ENCODE measurements at places on chromosomes 3 and 15.

DNA sequence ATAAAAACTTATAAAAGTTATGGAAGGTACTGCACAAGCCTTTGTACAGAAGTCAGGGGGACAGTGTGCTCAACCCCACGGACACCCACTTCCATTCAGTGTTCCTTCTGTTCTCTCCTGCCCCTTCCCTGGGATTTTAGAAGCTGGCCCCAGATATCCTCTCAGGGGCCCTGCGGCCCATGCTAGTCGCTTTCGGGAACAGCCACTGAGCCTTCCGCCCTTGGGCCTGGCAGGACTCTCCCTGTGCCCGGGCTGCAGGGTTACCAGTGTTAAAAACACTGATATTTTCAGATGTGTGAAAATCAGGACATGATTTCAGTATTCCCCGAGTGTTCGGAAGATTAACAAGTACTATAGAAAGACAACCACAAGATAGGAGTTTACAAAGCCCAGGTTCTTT is 22.4 kb downstream of the FAN1 start:
- no peak for DNase-seq

- DNase-seq, result no peak
These were observed 73.3 kb downstream of the CHCHD6 start for GRCh38 chr3:126777366-126777765.

DNA sequence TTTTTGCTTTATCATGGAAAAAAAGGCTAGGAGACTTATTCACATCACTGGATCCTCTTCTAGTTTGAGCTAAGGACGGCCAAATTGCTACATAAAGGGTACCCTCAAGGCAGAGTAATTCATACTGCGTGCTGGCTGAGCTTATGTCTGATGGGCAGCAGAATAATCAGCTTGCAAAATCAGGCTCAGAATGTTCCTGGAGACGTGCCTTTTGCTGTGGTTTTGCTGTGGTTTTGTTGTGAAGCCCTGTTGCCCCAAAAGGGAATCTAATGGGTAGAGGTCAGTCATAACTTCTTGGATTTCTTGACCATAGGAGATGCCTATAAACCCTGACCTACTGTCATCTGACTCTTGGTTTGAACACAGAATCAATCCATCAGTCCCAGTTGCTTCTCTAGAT is 189.9 kb downstream of the SOX2 start:
- no peak for DNase-seq

DNA sequence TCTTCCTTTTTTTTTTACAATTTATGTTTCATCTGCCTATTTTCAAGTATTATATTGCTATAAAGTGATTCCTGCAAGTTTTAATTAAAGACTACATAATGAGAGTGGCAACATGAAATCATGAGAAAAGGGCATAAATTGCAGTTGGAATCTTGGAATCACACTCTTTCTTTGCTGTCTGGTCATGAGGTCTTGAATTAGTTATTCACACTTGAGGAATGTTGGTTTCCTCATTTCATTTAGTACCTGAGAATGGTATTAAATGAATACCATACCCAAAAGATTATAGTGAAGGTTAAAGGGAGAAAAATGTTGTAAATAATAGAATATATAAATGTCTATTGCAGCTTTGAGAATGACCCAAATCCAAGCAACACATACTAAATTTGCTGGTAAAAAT is 25.8 kb upstream of the CNTN3 start:
- no peak for DNase-seq

DNA sequence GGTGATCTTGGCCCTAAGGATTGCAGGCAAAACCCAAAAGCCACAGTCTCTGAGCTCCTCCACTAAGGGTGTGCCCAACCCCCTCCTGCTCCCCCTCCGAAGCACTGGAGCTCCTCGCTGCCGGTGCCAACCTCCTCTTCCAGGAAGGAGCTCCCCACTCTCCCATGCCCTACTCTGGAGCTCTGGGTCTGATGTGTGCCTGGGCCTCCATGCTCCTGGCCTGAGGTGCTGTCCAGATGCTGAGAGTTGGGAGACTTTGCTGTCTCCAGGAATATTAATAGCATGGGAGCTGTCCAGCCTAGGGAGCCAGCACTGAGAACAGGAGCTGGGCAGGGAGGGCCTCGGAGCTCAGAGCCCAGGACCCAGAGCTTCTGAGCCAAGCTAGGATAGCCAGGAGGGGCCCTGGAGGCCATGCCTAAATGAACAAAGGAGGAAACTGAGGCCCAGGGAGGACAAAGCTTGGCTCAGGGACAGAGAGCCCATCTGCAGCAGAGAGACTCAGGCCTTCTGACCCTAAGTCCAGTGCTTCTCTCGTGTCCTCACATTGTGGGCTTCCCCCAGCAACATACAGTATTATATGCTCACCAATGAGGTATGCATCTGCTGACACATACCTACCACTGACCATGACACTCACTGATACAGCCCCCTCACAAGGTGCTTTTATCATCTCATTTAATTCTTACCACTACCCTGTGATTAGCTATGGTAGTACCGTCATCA is 36.9 kb upstream of the HERC1 start:
- no peak for DNase-seq

- no peak for DNase-seq
These were observed 21.4 kb upstream of the GPR171 start for GRCh38 chr3:151224268-151224866.

- DNase-seq, result peak; percentile 22
These were observed 745.2 kb downstream of the SI start for GRCh38 chr3:164332831-164333802.

GRCh38 chr3:183698318-183698751 is 738 bp downstream of the YEATS2 start:
- DNase-seq, result no peak

DNA sequence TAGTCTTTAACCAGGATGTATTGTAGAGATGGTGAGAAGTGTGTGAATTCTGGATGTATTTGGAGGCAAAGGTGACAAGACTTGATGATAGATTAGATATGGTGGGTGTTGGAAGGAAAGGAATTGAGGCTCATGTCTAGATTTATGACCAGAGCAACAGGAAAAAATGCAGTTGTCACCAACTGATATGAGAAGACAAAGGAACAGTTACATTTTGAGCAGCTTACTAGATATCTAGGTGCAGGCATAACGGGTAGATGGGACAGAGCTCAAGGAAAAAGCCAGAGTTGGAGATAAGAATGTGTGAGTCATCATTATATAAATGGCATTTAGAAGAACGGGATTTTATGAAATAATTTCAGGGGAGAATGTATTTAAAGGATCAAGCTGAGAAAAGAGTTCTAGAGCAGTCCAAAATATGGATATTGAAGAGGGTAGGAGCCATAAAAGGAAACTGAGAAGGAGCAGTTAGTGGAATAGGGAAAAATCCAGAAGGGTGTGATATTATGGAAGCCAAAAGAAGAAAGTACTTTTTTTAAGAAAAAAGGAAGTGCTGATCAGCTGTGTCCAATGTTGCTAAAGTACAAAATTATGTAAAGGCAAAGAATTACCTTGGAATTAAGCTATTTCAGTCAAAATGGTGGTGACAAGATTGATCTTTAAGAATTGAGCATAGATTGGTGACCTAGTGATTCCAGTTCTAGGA is 262.5 kb downstream of the CGGBP1 start:
- DNase-seq, result no peak

GRCh38 chr3:16055606-16056211 is 118.8 kb upstream of the GALNT15 start:
- DNase-seq, result no peak

- no peak for DNase-seq
These were observed 442.9 kb downstream of the MCTP2 start for GRCh38 chr15:94674296-94674695.

DNA sequence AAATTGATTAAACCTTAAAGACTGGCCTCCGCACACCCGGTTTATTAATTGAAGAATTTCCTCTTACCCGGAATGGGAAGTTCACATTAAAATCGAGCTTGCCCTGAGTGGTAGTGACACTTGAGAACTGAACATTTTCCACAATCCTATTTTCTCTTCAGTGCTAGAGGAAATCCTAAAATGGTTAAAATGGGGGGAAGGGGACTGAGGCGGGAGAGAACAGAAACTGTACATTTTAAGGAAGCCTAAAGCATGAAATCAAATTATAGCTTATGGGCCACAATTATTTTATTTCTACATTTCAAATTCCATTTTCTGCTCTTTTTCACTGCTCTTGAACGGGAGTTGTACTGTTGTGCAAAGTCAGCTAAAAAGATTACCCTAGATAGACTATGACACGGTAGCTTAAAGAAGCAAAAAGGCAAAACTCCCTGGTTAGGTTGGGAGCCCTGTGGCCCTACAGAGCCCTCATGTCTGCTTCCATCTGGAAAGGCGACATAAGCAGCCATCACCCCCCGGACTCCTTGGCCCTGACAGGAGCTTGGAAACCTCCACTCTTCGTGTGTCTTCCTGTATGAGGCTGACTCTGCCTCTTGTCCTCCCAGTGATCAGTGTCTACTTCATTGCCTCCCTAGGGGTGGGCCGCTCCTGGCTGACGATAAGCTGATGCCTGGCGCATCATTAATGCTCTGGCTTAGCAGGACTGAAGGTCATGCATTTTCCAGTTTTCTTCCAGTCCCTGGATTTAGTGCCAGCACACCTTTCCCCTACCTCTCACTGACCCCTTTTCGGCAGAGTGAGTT is 79.3 kb downstream of the EEFSEC start:
- DNase-seq, result no peak

DNA sequence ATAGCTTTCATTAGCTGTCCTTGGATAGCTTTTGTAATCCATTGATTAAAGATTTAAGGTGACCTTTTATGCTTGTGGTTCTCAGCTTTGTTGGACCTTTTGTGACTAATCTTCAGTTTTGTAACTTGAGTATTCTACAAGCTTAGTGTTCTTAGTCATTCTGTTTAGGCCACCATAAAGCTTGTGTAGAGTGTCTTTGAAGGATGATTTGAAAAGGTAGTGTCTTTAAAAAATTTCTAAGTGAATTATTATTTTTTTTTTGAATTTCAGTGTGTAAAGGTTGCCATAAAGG is 7.5 kb downstream of the MORF4L1 start:
- no peak for DNase-seq

DNA sequence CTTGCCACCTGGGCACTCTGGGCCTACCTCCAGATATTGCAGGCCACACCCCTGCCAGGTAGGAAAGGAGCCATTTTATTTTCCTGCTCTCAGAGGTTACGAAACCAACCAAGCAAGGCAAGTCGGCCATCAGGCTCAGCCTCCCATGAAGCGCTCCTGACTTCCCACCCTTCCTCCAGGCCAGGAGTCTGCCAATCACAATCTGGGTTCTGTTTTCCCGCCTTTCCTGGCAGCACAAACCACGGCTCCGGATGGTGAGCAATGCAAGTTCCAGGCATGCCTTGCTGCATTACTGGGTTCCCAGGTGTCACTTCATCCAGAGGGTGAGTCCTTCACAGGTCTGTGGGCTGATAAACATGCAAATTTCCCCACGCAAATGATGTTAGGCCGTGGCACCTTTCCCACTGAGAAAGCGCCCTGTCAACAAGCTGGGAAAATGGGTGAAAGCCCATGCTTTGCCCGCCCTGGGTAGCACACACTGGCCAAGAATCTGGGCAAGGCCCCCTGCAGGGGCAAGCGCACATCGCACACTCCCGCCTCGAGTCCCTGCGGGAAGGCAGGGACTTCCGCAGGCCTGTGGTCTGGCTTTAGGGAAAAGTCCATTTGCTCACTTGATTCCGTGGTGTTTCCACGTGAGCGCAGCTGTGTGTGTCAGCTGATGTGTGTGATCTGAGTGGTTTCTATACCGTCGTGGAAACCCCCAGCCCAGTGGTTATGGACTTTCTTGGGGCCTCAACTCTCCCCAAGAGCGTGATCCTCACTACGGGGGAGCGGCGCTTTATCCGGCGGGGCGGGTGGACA is 61.6 kb upstream of the RYK start:
- no peak for DNase-seq

DNA sequence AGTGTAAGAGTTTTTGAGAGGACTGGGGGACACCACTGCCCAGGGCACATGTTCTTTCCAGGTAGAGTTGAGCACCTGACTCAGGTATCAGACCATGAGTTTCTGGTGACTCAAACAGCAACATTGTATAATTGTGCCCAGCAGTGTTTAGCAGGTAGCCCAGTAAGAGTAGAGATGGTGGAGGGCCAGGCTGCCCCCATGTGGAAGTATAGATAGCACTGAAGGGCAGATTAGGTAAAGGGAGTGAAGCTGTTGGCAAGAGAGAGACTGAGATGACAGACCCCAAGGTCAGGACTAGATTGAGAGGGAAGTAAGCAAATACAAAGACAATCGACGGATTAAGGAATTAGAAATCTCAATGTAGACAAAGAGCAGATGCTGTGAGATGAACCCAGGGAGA is 74.6 kb downstream of the TRIM42 start:
- no peak for DNase-seq

- DNase-seq, result no peak
These were observed 135.3 kb downstream of the RPL22L1 start for GRCh38 chr3:170734735-170735065.

DNA sequence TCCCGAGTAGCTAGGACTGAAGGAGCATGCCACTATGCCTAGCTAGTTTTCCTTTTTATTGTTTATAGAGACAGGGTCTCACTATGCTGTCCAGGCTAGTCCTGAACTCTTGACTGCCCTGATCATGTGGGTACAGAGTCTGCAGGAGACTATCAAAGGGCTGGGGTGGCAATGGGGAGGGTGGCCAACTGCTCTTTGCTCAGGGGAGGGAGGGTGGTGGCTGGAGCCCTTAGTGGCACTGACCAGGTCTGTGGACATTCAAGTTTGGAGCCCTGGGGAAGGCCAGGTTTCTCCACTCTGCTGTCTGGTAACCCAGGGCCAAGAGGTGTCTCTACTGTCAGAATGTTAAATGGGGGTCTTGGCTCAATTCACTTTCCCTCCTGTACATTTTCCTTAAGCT is 122.0 kb downstream of the SEC22A start:
- DNase-seq, result no peak

- DNase-seq, result no peak
These were observed 142.1 kb upstream of the TMCO5A start for GRCh38 chr15:37792351-37792750.

- no peak for DNase-seq
These were observed 159.0 kb downstream of the FRMD5 start for GRCh38 chr15:44035781-44036699.
